ENCODE measurements at places on chromosomes 11 and 22.

DNA sequence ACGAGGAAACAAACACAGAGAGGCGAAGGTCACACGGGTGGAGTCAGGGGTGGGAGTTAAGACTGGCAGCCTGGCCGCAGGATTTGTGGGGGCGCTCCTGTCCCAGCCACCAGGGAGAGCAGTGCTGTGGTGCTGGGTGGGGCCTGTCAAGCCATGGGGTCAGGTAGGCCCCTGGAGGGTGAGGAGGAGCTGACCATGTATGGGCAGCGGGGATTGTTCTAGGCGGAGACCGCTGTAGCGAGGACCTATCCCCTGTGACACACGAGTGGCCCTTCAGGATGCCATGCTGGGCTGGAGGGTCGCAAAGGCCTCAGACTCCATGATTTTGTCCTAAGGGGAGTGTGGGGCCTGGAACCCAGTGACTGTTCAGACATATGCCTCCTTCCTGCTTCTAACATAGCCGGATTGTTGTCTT is 1.6 kb upstream of the RPS19BP1 start:
- no peak for DNase-seq

DNA sequence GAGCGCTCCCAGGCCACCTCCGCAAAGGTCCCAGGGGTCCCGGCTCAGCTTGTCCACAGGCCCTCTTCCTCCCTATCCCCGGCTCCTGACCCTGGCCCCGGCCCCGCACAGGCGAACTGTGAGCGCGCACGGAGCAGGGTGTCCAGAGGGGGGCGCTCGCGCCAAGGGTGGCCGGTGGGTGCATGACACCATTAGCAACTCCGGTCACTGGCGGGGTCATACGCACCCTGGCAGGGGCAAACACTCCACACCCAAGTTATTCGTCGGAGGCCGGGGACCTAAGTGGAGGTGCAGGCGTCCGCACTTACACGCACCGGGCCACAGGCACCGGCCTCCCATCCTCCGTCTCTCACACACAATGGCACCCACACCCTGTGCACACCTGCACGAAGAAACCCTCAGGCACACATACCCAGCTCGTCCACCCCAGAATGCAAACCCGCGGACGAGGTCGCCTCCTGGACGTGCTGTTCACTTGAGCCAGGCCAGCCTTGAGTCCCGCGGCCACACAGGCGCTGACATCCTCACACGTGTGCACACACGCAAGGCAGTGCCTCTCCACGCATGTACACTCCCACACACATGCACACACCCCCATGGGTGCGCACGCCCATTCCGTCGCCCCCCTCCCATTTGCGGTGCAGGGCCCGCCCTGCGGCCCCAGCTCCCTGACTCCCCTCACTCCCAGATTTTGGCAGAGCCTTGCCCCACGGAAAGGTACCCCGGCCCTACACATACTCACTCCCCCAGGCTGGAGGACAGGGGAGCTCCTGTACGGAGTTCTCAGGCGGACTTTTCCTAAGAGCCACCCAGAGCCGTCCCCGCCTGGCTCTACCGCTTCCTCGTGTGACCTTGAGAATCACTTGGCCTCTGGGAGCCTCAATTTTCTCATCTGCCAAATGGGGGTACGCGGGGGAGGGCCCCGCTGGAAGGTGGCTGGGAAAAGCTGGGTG is at the start of gene RASGRP2:
RASGRP2 (minus strand) TSS at position 552 of the 953 bp plus-strand sequence. CDS start 1,276 bp downstream, outside the sequence.
- DNase-seq = no peak

DNA sequence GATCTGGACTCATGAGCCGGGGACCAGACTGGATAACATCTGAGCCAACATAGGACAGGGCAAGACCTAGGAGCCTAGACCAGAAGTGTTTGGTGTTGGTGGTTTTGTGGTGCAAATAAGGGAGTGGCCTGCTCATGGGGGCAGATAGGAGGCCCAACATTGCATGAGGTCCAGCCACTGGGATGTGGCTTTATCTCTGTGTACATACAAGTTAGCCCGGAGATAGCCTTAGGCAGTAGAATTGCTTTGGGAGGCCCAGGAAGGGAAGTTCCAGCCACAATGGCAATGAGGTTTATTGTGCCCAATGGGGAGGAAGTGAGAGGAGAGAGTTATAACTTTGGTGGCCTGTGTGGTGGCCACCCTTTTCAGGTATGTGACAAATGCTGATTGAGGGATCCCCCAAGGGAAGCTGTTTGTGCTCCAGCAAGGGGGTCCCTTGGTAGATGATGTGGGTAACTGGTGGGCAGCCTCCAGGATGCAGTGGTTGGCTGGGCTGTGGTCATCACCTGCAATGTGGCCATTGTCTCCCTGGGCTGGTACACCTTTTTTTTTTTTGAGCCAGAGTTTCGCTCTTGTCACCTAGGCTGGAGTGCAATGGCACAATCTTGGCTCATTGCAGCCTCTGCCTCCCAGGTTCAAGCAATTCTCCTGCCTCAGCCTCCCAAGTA is 6.4 kb downstream of the LMO2 start:
- DNase-seq = no peak

DNA sequence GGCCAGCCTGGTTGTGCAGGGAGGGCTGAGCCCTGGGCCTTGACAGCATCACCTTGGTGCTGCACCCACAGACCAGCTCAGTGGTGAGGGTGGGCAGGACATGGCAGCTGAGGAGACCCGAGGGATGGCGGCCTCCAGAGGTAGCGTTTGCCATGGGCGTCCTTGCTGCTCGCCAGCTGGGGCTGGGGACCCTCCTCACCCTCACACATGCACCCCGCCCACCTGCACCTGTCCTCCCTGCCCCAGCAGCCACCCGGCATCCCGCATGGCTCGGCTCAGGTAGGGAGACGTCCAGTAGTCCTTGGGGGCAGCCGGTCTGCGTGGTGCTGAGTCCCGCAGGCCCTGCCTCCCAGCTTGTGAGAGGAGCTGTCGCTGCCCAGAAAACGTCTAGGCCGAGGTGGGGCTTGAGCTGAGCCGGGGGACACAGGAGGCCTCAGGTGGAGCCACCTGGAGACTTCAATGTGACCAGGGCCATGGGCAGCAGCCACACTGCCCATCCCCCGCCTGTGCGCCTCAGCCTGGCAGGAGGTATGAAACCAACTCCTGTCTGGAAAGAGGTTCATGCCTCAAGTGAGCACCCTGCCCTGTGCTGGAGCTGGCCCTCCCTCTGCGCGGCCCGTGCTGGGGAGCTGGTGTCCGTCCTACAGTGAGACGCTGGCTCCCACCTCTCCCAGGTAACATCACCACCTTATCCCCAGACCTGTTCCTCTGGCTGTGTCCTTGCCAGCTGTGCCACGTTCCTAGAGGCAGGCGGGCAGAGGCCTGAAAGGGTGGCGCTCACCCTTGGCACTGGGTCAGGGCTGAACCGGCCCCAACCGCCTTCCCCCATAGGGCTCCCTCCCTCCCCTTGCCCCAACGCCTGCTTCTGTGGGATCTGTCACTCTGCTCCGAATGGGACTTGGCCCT is 3.3 kb upstream of the TRABD start:
- no peak for DNase-seq

DNA sequence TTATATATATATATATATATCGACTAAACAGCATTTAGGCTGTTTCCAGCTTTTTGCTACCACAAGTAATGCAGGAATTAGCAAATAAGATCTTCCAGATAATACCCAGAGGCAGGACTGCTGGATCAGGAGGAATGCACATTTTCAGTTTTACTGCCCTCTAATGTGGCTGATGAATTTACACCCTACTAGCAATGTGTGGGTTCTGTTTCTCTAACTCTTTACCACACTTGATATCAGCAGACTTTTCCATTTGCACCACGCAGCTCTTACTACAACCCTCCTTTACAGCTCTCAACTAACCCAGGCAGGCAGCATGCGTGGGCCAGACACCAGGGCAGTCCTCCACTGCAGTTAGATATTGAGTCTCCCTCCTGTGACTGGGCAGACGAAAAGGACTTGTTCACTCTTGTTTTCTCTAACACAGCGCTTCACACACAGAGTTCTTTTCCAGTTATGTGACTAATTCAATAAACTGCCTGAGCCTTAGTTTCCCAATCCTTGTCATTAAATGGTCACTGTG is 67.7 kb downstream of the IGLL5 start:
- DNase-seq = no peak

DNA sequence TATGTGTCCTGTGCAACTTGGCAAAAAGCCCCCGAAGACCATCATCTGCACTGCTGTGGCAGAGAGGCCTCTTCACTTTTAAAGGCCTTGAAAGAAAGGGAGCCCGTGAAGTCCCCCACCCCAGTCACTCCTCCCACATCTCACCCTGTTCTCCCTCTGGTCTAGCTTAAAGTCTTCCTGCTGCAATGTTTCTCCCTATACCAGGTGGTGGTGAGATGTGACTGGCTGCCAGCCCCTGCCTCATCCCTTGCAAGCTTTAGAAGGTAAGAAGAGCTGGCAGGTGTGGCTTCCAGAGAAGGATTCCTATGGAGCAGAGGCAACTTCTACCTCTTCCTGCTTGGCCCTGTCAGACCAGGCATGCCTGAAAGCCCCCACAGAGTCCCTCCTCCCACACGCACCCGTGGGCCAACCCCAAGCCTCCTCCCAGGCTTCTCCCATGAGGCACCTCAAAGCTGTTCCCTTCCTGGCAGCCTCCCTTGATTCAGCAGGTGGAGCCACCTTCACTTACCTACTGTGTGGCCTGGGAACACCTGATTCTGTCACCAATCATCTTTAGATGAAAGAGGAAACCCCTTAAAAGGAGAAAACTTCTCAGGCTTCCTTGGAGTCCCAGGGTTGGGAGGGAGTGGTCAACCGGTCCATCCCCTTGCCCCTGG is 4.0 kb upstream of the TRIM29 start:
- no peak for DNase-seq

- no peak for DNase-seq
Measured at GRCh38 chr11:41377709-41378394, 81.6 kb downstream of the LRRC4C start.

DNA sequence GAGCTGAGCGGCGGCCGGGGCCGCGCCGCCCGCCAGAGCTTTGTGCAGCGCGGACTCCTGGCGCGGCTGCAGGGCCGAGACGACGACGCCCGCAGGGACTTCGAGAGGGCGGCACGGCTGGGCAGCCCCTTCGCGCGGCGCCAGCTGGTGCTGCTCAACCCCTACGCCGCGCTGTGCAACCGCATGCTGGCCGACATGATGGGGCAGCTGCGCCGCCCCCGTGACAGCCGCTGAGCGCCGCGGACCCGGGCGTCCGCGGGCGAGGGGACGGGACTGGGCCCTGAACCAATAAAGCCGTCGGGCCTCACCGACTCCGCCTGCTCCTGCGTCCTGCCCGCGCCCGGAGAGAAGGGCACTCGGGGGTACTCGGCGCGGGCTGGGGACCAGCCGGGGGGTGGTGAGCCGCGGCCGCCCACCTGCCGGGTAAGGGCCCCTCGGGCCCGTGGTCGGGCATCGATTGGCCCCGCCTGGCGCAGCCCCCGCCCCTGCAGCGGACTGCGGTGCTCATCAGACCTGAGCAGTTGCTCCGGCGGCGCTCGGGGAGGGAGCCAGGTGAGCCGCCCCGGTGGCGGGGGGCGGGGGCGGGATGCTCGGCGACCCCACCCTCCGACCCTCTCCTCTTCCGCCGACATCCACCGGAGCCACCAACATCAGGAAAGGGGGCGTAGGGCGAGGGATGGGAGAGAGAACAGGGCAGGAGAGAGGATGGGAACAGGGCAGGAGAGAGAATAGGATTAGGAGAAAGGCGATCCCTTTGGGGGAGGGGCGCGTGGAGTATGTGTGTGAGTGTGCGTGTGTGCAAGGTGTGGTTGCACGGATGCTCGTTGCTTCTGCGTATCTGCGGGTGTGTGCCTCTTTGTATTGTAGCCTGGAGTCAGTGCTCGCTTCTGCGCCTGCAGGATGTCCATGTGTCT is at the start of gene TMEM25:
TMEM25 (plus strand) TSS at position 510 of the 914 bp plus-strand sequence. CDS start 610 bp downstream, outside the sequence.
- peak; percentile 34 for DNase-seq

- DNase-seq = no peak
Measured at GRCh38 chr11:59967677-59968394, 4.0 kb downstream of the OOSP4A start.

- no peak for DNase-seq
Measured at GRCh38 chr11:61776561-61777075, 15.8 kb downstream of the TMEM258 start.

DNA sequence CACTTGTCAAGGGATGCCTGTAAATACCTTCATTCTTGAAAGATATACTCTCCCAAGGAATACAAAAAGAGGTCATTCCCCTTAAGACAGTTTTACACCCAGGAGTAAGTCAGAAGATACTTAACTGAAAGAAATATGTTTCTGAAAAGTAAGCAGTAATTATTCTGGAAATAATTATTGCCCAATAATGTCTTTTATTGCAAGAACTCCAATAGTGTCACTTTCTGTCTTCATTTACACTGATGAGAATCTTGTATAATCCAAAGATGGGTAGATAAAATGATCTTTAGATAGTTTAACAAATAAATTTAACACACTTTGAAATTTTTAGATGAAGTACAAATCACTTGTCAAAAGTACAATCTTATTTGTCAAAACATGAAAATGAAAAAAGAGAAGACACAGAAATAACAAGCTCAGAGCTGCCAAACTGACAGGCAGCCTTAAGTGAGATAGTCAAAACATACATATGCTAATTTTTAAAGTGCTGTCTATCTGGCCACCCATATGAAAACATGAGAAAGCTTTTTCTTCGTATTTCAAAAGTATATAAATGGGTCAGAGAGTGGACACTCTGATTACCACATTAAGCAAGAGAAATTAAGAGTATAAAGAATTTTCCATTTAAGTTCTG is 225.1 kb downstream of the TTC28 start:
- no peak for DNase-seq

GRCh38 chr11:125433454-125434121 is 62.5 kb downstream of the FEZ1 start:
- no peak for DNase-seq

GRCh38 chr22:23997092-23997491 is 8.2 kb downstream of the GSTT4 start:
- no peak for DNase-seq

DNA sequence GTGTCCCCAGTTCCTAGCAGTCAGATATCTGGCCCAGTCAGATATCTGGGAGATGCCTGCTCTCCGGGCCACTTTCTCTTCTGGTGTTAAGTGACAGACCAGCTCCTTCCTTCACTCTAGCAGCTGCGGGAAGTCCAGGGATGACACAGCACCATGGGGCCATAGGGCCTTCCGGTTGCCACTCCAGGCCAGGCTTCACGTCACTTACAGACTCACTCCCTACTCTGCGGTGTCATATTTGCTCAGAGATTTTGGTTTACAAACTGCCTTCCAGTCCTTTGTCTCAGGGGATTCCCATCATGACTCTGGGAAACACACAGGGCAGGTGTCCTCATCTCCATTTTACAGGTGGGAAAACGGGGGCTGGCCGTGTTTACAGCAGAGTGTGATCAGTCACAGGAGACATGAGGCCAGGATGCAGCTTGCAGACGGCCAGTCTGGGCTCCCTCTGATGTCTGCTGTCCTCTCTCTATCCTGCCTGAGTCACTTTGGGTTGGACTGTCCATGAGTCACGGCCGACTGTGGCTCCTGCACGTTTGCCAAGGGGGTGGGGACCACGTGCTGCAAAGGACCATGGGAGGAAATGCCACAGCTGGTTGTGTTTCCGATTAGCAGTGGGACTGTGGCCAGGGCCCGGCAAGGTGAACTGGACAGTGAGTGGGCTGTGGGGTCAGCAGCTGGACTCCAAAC is 8.2 kb upstream of the TBC1D22A start:
- no peak for DNase-seq
